Tracheal epithelial cell (primary cell): ENCODE measurements at places on chromosomes 5 and 9. TPM values are rescaled to one million over a fixed set of nuclear protein-coding genes. Genes with fewer than 3 reads are reported as not detected.

Gene DEPDC1B
- total RNA-seq = 2.1 and 4.6 TPM in 2 replicates

Gene MSH3
- total RNA-seq = 9.6 and 14.7 TPM in 2 replicates

Gene PCDHA6
- 0.43 and 0.48 TPM in 2 replicates for total RNA-seq

Gene KCNIP1
- total RNA-seq = 3.1 TPM in 1 of 2 replicates, not detected in the other

Gene AHRR
- total RNA-seq = 0.43 and 0.72 TPM in 2 replicates

Gene SEMA5A
- 0.43 and 0.72 TPM in 2 replicates for total RNA-seq

Gene CCDC187
- total RNA-seq = under 0.01 TPM in 1 of 2 replicates, not detected in the other

Gene DOLPP1
- total RNA-seq = 7.2 and 13.2 TPM in 2 replicates

Gene SLC46A2
- total RNA-seq = not detected in 2 replicates

Gene IFNB1
- not detected in 2 replicates for total RNA-seq

Gene CAST
- 171 and 248 TPM in 2 replicates for total RNA-seq

Gene KIF3A
- total RNA-seq = 5.1 and 6.0 TPM in 2 replicates

Gene EGFLAM
- total RNA-seq = 3.0 TPM in 1 of 2 replicates, not detected in the other

Gene PCDHGB1
- total RNA-seq = 0.21 and 0.24 TPM in 2 replicates

Gene PCDHA13
- total RNA-seq = 0.24 TPM in 1 of 2 replicates, not detected in the other

Gene TTF1
- total RNA-seq = 7.7 and 10.4 TPM in 2 replicates

Gene STKLD1
- 0.48 TPM in 1 of 2 replicates, not detected in the other for total RNA-seq
